ENCODE measurements at places on chromosomes 1 and 21.

DNA sequence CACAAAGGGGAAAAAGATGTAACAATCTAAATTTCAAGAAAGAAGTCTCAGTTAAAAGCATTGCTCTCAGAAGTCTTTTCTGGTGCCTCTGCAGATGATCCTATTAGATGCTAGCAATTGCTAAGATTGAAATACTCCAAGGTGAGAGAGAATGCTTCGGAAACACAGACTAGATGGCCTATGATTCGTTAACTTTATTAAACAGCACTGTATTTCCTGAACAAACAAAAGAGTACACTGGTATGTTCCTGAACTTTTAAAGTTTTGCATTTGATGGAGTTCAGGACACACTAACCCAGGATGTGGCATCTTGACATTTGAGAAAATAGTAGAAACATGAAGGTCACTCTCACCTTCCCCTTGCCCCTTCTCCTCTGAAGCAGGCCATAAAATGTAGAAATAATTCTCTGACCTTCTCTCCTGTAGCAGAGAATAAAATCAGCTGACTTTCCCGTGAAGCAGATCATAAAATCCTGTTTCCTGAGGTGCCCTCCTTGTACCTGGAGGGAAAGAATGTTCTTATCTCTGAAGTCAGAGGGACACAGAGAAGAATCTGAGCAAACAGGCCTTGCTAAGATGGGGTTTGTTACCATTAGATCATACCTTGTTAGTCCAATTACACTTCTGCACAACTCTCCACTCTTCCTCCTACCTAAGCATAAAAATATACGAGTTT lies 142.9 kb upstream of the USP25 start:
- no peak for DNase-seq

GRCh38 chr1:21570528-21570875 lies 61.3 kb downstream of the ALPL start:
- no peak for DNase-seq

DNA sequence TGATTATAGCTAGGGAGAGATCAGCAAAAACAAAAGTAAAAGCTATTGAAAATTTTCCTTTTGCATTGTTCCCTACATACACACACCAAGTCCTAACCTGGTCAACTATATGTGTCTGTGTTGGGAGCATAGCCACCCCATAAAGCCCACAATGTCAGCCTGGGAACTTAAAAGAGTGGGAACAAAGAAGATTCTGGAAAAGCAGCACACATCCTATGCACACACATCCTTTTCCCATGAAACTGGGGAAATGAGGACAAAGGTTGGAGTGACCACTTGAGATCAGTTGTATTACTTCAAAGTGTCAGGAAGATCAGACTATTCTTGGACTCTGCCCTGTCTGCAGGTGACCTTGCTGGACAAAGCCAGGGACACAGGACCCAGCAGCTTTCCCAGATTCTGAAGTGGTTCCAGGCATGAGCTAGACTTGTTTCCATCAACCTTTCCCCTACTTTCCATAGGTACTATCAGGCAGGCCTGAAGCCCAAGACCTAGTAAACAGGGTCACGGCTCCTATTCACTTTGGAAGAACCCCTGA lies 15.9 kb downstream of the TXNIP start:
- peak; percentile 19 for DNase-seq

- DNase-seq = no peak
Measured at GRCh38 chr1:99570486-99571089, 75.3 kb upstream of the PALMD start.

GRCh38 chr1:240739754-240740153 lies 127.8 kb upstream of the GREM2 start:
- no peak for DNase-seq

DNA sequence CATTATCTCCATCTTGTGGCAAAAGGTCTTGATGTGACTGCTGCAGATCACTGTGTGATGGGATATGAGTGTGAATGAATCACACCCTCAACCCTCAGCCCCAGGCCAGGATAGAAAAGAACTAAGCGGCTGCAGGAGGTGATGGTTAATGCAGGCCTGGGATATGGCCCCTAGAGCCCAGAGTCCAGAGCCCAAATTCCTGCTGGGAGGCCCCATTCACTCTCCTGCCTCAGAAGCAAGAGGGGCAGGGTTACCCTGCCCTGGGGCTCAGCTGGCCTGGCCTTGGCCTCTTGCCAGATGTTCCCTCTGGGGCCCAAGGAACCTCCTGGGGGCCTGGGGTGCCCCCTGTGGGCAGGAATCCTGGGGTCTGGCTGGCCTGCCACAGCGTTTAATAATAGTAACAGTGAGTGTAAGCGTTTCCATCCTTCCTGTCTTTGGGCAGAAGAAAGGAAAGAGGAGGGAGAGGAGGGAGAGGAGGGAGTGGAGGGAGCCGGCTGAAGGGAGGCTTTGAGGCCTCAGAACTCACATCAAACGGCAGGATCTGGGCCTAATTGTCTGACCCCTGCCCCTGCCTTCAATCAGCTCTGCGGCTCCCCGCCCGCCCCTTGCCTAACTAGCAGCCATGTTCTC lies 26.2 kb downstream of the DMAP1 start:
- no peak for DNase-seq

- no peak for DNase-seq
Measured at GRCh38 chr1:203447151-203447550, 28.5 kb upstream of the PRELP start.

DNA sequence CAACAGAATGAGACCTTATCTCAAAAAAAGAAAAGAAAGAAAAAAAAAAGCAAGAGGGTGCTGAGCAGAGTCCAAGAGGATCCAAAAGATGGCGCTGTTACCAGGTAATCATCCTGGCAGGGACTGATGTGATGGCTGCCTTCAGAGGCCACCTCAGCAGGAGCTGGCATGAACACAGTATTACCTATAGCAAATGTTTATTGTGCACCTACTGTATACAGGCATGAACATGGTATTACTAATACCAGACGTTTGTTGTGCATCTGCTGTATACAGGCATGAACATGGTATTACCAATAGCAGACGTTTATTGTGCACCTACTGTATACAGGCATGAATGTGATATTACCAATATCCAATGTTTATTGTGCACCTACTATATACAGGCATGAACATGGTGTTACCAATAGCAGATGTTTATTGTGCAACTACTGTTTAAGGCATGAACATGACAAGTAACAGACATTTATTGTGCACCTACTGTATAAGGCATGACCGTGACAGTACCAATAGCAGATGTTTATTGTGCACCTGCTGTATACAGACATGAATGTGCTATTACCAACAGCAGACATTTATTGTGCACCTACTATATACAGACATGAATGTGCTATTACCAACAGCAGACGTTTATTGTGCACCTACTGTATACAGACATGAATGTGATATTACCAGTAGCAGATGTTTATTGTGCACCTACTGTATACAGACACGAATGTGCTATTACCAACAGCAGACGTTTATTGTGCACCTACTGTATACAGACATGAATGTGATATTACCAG lies 115.1 kb upstream of the TMEM51 start:
- DNase-seq = no peak

DNA sequence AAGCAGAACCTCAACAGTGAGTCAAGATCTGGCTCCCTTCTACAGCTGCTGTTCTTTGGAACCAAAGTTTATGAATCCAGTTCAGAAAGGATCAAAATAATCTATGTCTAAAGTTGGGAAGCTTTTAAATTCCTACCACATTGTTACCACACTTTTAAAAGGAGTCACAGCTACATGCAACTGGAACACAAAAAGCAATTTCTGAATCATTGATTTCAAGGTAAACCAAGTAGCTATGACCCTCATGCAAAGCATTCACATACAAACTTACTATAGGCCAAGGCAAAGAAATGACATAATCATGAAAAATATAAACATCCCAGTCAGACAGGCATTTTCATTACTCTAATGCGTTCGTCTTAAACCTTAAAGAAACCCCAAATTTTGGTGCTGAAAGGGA lies 3.5 kb downstream of the SIPA1L2 start:
- no peak for DNase-seq

- DNase-seq = no peak
Measured at GRCh38 chr1:29473161-29473855, 237.0 kb downstream of the PTPRU start.

DNA sequence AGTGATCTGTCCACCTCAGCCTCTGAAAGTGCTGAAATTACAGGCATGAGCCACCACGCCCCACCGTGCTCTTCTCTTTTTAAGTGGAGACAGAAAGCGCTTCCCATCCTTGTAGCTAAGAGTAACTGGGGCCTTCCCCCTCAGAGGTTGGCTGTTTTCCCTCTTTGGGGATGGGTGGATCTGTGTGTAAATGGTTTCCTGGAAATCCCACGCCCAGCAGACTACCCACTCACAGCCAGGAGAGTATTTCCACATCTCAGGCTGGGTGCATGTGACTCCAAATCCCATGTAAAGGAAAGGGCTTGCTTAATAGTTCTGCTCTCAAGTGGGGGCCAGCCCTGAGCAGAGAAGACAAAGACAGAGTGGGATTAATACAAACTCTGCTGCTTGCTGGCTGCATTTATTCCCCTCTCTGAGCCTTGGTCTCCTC lies 19.6 kb upstream of the TCEA3 start:
- no peak for DNase-seq

GRCh38 chr1:227998374-227999055 lies 8.3 kb upstream of the WNT3A start:
- no peak for DNase-seq

GRCh38 chr1:154822717-154823116 lies 47.4 kb downstream of the KCNN3 start:
- no peak for DNase-seq

DNA sequence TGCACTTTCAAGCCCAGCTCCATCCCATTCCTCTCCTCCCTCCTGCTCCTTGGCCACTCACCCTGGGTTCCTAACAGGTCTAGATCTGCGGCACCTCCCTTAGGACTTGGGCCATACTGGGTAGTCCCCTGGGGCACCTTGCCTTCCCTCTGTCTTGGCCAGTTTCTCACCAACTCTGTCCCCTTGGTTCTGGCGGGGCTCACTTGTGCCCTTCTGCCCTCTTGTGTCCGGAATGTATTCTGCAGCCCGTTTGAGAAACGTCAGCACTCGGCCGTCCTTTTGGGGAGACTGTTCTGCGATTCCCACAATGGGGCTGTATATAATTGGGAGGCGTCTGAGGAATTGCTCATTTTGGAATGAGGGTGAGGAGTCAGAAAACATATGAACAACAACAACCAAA lies 162.4 kb downstream of the ZSCAN20 start:
- DNase-seq = no peak

- DNase-seq = no peak
Measured at GRCh38 chr21:42469272-42469671, 26.8 kb downstream of the RSPH1 start.

GRCh38 chr1:61215676-61216289 lies 133.4 kb downstream of the NFIA start:
- no peak for DNase-seq

GRCh38 chr1:202061055-202061454 lies 50.7 kb downstream of the ELF3 start:
- no peak for DNase-seq

- no peak for DNase-seq
Measured at GRCh38 chr1:8937701-8938100, 8.0 kb upstream of the CA6 start.

DNA sequence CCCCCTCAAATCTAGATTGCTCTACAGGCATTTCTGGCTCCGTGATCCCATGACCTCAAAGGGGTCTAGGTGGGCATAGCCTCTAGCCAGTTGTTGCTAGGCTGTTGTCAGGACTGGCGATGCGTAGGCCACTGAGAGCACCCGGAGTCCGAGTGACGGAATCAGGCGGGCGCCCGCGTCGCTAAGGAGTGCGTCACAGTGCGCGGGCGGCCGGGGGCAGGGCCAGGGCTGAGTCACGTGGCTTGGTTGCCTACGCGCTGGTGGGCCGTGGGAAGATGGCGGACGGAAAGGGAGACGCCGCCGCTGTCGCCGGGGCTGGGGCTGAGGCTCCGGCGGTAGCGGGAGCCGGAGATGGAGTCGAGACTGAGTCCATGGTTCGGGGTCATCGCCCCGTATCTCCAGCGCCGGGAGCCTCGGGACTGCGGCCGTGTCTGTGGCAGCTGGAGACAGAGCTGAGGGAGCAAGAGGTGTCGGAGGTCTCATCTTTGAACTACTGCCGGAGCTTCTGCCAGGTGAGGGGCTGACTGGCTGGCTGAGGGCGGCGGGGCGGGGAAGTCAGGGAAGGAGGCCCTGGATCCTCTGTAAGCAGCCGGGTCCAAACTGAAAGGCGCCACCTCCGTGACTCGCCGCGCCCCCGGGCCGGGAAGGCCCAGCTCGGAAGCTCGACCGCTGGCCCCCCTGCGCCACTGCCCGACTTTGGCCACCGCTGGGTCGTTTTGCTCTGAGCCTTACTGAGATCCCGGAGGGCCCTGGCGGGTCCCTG lies at the start of gene RLF:
Gene RLF, plus strand, starts transcription at position 263 of the 763 bp plus-strand sequence. Its CDS starts 13 bp downstream, at position 276.
- peak; percentile 95 for DNase-seq

- peak; percentile 28 for DNase-seq
Measured at GRCh38 chr1:198575798-198576641, 35.5 kb upstream of the ATP6V1G3 start.

DNA sequence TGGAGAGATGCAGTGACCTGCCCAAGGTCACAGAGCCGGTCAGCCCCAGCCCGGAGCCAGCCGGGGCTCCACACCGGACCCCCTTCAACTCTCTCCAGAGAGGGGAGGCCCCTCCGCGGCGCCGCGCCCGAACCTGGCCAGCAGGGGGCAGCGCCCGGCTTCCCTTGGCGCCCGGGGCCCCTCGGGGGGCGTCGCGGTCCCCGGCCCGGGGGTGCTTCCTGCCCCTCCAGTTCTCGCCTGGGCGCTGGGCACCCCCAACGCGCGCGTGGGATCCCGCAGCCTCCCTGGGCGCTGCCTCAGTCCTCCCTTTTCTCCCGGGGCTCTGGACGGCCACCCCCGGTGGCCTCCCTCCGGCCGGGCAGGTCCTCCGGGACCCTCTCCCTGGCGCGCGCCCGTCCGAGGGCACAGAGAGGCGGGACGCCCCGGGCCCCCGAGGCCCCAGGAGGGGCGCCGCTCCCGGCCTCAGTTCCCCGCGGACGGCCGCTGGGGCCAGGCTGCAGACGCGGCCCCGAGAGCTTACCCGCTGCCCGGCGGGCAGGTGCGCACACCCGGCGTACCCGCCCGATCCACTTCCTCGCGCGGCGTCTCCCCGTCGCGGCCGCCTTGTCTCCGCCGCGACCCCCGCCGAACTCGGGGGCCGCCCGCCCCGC lies 406 bp downstream of the HTR1D start:
- no peak for DNase-seq

DNA sequence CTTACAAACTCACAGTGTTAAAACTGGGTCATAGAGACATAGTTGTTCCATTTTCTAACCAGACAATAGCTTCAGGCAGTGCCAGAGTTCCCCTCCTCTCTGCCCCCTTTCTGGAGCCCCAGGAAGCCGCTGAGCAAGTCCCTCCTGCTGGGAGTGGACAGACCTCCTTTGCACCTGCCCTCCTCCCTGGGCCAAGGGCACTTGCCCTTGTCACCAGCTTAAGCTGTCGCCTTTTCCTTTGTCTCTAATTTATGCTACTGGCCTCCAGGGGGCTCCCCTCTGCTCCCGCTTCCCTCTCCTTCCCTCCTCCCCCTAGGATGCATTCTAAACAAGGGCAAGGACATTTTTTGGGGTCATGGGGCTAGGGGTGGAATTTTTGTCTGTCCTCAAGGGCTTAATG lies 182.4 kb downstream of the MIS18A start:
- no peak for DNase-seq

DNA sequence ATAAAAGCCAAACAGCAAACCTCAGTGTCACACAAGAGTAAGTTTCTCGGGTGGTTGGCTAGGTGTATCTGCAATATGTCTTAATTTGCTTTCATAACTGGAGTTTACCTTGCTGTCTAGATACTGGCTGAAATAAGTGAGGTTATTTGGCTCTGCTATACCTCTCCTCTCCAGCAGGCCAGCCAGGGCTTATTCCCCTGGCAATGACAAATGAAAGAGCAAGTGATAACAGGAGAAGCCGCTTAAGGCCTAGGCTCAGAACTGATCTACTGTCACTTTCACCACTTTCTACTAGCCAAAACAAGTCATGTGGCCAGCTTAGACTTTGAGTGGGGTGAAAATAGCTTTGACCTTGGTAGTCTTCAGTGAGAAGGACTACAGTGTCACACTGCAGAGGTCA lies 4.8 kb upstream of the RPE65 start:
- DNase-seq = no peak
